Prostate gland (tissue), 2 donors: ENCODE measurements at places on chromosomes 6 and 20. TPM values are rescaled to one million over a fixed set of nuclear protein-coding genes. Genes with fewer than 3 reads are reported as not detected.

GRCh38 chr6:45574014-45574461 lies 196.3 kb upstream of the SUPT3H start:
- no peak for DNase-seq

GRCh38 chr6:156780102-156780641 lies 3.0 kb downstream of the ARID1B start:
- peak; percentile 89 for DNase-seq

GRCh38 chr6:142271476-142271875 lies 30.3 kb upstream of the ADGRG6 start:
- no peak for DNase-seq

DNA sequence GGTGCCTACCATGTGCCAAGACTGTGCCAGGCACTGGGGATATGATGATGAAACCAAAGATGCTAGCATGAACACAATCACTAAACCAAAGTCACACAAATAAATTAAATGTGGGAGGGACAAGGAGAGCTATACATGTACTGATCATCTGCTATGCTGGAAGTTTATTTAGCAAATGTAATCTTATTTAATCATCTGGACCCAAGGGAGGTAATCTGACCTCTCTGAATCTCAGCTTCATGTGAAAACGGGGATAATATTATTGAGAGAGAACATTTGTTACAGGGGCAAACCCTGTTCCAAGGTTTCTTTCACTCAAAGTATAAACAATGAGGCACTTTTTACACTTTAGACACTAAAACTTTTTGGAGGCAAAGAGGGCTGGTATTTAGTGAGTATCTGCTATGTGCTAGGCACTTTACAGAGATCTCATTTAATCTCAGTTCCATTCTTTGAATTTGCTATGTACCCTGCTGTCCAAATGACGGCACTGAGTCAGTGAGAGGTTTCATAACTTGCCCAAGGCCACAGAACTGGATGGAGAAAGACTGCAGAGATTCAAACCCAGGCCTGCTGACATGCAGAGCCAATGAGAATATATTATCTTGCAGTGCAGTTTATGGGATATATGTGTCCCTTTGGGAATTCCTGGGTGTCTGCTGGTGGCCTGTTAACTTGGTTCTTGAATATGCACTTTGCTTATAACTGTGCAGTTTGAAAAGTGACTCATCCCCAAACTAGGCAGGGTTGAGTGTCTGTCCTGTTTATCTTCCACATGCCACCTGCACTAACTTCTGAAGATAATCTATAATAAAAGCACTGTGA lies 3.3 kb upstream of the ASXL1 start:
- no peak for DNase-seq

GRCh38 chr6:167303675-167304625 lies 12.8 kb downstream of the UNC93A start:
- DNase-seq = no peak

Gene DLK2
- total RNA-seq = 46.1 TPM

Gene TGIF2
- 34.8 TPM for total RNA-seq

Gene CYP21A2
- total RNA-seq = 2.7 TPM

Gene CLVS2
- 3.0 TPM for total RNA-seq

Gene PHF3
- total RNA-seq = 63.9 TPM

Gene IFT52
- 21.3 TPM for total RNA-seq

Gene HLA-G
- total RNA-seq = not detected

Gene RIPOR2
- total RNA-seq = 16.1 TPM

Gene TMC2
- 0.23 TPM for total RNA-seq
